ENCODE measurements at places on chromosomes 5 and 9.

- no peak for DNase-seq
These were observed 367.3 kb downstream of the NDUFS4 start for GRCh38 chr5:53927668-53928247.

- DNase-seq, result no peak
These were observed 35.2 kb downstream of the MARVELD2 start for GRCh38 chr5:69450116-69450515.

DNA sequence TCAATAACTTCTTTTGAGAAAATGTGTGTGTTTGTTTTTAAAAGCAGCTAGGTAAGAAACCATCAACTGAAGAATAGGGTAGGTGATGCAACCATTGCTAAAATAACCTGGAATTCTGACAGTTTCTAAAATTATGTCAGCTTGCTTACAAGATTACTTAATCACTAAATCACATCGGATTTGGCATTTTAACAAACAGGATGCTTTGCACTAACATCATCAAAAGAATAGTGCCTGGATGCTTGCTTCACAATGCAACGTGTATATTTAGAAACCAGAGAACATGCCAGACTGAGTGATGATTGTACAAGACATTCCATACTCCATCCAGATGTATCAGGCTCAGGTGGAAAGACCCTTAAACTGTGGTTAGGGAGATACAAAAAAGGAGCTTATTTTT is 43.9 kb downstream of the PAM start:
- no peak for DNase-seq

- DNase-seq, result no peak
These were observed 91.2 kb downstream of the IRX2 start for GRCh38 chr5:2660315-2660714.

GRCh38 chr5:5270958-5271785 is 131.0 kb downstream of the ADAMTS16 start:
- DNase-seq, result no peak

DNA sequence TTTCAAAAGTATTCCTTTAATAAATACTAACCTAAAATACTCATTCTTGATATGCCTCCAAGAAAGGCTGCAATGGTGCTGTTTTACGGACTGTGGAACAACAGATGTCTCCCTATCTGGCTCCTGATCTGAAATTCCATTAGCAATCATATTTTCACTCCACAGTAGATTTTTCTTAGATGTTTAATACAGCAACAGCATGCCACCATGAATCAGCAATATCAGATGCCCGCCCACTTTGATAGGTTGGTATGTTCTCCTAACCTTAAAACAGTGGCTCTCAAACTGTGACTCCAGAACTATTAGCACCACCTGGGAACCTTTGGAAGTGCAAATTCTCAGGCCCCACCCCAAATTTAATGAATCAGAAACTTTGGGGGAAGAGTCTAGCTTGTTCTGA is 110.2 kb downstream of the MLLT3 start:
- no peak for DNase-seq

DNA sequence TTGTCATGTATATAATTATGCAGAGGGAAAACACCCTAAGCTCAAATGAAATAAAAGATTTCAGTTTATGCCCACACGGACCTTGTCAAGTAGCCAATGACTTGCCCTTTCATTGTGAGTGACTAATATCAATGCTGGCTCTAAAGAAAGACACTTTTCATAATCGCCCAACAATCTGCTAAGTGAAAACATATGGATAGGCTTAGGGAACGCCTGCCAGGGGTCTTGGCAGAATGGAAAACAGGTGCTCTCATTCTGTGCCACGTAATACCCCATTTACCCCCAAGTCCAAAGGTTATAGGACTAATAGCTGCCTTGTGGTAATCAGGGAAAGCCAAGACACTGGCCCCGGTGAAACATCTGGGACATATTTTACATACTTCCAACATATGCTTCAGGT is 157.7 kb downstream of the SLF1 start:
- no peak for DNase-seq

GRCh38 chr5:144122641-144123040 is 47.8 kb downstream of the YIPF5 start:
- no peak for DNase-seq

DNA sequence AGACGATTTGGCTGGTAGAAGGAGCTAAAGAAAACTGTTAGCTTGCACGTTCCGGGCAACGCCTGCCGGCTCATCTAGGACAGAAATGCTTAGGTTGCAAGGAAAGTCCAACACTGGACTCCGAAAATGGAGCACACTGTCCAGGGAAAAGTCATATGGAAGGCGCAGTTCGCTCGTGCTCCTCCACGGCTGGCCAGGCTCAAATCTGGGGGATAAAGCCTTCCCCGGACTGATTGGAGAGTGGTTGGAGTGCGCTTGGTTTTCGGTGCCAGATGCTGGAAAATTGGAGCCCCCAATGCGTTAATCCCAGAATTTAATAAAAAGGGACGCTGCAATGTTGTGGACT is 955 bp downstream of the CDH6 start:
- no peak for DNase-seq

DNA sequence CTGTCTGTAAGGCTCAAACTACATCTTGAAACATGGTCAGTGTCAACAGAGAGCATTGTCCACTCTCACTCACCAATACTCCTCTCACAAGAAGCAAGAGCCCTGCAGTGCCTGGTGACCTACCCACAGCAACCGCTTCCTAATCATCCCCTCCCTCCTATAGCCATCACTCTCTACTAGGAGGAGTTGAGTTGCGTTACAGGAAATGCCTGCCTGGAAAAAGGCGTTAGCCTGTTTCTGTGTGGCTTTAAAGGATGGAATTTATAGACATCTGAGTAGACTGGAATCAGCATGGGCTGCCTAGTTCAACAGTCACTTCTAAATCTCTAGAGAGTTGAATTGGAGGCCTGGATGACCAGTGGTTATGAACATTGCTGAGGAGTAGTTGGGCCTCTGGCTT is 108.3 kb upstream of the FER start:
- DNase-seq, result no peak

- no peak for DNase-seq
These were observed 8.8 kb downstream of the NEUROG1 start for GRCh38 chr5:135526924-135527323.

DNA sequence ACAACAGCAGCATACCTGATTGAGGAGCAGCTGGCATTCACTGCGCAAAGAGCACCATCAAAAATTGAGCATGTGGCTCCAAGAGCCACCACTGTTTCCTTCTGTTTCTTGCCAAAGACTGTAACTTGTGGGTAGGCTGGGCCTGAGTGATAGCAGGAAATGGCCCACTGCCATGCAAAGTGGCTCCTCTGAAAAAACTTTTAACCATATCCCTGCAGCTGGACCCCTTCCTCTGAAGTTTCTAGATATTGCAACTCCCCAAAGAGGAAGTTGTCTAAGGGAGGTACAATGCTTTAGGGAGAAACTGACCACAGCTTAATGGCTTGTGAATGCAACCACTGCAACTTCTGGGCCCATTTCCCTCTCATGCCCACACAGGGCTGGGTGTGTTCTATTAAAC is 355.4 kb upstream of the PDE4D start:
- DNase-seq, result no peak

GRCh38 chr5:135133181-135133580 is 99.2 kb upstream of the PITX1 start:
- no peak for DNase-seq

GRCh38 chr5:38494763-38495162 is 61.7 kb downstream of the LIFR start:
- no peak for DNase-seq

DNA sequence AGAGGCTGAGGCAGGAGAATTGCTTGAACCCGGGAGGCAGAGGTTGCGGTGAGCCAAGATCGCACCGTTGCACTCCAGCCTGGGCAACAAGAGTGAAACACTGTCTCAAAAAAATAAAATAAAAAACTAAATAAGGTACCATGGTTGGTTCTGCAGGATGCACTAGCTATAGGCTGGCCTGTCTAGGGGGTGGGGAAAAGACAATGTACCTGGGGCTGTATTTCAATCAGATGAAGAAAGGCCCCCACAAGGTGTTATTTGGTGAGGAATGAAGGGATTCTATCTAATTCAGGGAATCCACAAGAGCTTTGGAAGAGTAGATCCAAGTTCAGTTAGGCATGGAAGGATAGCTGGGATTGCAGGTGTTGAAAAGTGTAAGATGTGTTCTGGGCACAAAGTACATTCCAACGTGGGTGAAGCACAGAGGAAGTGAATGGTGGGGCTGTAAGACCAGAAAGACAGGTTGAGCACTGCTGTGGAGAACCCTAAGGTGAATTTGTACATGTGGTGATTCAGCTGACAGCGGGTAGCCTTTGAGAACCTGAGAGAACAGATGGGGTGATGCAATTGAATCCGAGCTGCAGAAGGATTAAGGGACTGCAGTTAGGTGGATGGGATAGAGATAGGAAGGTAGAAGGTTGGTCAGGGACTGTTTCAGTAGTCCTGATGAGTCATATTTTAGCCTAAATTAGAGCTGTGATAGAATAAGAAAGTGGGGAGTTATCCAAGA is 71.8 kb downstream of the CAST start:
- no peak for DNase-seq

GRCh38 chr5:59430066-59430685 is 463.4 kb downstream of the PDE4D start:
- no peak for DNase-seq

- no peak for DNase-seq
These were observed 286.1 kb downstream of the SH3GL2 start for GRCh38 chr9:17864951-17865350.

DNA sequence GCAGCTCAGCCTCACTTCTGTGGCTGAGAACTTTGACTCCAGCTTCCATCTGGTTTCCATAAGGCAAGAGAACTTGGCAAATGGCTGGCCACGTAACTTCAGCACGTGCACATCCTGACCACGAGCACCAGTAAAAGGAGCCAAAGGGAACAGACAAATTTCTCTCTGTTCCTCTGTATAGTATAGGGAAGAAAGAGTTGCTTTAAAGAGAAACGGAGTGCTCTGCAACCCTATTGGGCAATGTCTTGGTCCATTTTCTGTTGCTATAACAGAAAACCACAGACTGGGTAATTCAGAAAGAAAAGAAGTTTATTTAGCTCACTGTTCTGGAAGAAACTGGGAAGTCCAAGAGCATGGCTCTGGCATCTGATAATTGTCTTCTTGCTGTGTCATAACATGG is 558.7 kb downstream of the ACTL7B start:
- no peak for DNase-seq

DNA sequence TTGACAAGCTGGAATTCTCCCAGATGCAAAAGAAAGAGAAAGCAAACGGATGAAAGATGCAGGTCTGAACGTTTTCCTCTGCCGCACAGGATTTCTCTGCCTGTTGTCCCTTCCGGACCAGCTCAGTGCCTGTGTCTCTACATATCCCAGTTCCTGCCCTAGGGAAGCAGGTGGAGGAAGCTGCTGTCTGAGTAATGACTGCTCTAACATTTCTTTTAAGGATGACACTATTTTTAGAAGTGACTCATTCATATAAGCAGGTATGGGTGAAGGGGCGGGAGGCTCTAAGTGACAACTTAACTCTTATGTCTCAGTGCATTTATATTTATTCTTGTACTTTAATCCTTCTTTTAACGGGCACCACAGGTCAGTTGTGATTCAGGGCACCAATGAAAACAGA is 128.8 kb downstream of the SLC24A2 start:
- DNase-seq, result no peak

GRCh38 chr9:34518896-34519295 is 3.9 kb downstream of the ENHO start:
- DNase-seq, result no peak

- no peak for DNase-seq
These were observed 233.2 kb downstream of the FBXL17 start for GRCh38 chr5:108148715-108149139.

DNA sequence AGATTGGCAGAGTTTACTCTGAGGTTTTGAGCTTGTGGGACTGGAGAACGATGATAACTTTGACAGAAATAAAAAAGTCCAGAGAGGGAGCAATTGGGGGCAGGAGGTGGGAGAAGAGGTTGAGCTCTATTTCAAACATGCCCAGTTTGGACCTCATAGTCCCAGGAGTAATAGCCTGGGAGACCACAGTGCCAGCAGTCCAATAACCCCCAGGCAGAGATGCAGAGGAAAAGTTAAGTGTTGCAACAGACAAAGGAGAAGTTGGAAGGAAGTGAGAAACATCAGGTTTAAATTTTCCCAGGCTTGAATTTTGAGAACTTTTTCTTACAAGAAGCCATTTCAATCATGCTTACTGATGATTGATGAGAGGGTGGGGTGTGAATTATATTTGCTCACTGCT is 117.0 kb upstream of the GHR start:
- DNase-seq, result no peak

GRCh38 chr9:112670991-112671625 is 46.8 kb downstream of the INIP start:
- no peak for DNase-seq

GRCh38 chr9:78668148-78668832 is 371.4 kb downstream of the PSAT1 start:
- DNase-seq, result no peak

DNA sequence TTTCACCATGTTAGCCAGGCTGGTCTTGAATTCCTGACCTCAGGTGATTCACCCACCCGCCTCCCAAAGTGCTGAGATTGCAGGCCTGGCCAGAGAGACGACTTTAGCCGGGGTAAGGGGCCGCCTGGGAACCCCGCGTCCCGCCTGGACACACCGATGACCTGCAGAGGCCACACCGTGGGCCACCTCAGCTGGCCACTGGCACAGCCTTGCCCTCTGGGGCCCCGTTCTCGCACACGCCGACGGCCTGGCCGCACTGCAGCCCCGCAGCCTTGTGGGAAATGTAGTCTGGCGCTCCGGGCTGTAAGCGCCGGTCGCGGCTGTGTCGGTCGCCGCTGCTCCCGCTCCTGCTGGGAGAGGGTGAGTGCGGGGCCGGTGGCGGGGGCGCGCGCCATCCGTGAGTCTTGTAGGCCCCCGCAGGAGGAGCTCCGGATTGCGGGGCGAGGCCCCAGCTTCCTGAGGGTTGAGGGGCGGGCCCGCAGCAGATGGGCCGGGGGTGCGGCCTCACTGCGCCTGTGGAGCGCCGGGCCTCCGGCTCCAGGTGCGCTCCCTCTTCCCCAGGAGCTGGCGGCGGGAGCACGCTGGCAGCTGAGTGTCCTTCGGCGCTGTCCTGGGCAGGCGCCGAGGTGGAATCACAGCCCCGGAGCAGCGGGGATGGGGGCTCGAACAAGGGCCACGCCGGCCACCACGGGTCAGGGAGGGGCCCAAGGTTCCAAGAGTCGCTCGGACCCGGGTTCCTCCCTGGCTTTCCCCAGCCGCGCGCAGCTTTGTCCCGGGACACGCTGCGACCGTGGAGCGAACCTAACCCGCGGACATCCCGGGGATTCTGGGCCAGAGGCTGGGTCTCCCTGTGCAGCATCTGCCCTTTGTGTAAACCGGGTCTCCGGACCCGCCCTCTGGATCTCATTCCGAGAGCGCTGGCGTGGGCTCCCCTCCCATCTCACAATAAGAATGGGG is at the start of gene ZFP2:
TSS of gene ZFP2 (plus strand) at position 299 of the 957 bp plus-strand sequence. CDS start 35,401 bp downstream, outside the sequence.
- DNase-seq, result no peak

DNA sequence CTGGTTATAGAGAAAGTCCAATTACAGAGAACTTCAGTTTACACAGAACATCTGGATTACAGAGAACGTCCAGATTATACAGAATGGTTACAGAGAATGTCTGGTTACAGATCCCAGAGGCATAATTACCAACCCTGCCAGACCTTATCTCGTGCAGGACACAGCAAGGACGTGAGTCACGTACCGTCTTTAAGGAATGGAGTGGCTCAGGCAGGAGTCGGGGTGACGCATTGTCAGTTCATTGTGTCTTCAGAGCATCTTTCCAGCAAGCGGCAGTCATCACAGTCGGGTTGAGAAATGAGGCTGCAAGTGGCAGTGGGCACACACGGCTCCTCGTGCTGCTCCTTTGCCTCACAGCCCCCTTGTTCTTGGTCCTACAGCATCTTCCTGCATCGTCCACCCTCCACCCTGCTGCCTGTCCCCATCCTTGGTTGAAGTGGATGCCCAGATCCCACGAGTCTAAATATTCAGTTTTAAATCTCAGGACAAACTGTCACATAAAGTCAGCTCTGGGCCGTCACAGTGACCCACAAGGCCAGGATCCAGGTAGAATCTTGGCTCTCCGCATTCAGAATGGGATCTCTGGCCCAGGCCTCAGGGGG is 30.0 kb upstream of the SLC6A19 start:
- DNase-seq, result no peak

Data from stimulated activated CD4-positive, alpha-beta T cell treated with anti-CD3 and anti-CD28 coated beads, Interleukin-15, amount 100 ng/mL, for 48 hours (primary cell).